Stimulated activated CD8-positive, alpha-beta memory T cell treated with anti-CD3 and anti-CD28 coated beads, Interleukin-12 subunit alpha, Interleukin-12 subunit beta, amount 100 ng/mL, for 1 hour (primary cell): ENCODE measurements at places on chromosomes 7 and 10.

DNA sequence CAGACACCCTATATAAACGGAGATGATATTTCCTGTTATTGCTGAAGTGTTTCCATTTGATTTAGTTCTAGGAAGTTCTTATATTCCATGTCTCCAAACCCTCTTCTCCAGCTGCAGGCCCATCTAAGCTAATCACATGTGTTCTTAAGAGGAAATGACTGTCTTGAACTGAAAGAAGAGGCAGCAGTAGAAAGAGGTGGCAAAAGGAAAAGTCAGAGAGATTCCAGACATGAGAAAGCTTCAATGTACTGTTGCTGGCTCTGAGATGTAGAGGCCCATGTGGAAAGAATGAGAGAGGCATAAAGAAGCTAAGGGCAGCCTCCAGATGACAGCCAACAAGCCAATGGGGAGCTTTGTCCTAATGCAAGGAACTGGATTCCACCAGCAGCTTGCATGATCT is 287.2 kb downstream of the GFRA1 start:
- DNase-seq, result no peak

DNA sequence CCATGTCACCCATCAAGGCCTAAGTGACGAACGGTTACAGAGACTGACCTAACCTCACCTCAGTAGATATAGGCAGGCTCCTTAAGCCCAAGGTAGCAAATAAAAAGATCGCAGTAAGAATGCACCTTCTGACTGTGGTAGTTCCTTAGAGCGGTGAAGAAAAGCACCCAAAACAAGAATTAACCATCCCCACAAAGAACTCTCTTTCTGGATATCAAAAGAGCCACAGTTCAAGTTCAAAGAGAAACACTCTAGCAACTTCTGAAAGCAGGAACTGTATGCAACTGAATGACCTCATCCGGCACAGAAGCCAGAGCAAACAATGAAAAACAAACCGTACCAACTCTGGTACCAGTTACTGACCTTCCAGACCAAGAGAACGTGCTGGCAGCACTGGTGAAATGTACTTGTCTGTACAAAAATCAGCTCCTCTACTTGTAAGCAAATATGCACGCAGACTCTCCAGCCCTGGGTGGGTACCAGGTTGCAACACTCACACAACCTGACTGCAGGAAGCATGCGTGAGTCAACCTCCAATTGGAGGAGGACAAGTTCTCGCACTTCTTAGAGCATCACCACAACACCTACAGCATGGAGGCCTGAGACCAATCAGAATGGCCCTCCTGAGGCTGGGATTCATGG is 202.7 kb downstream of the FAM107B start:
- DNase-seq, result peak; percentile 46

GRCh38 chr7:105811189-105811847 is 65.1 kb downstream of the ATXN7L1 start:
- no peak for DNase-seq

- DNase-seq, result no peak
Measured at GRCh38 chr7:117069379-117069778, 116.1 kb downstream of the ST7 start.

DNA sequence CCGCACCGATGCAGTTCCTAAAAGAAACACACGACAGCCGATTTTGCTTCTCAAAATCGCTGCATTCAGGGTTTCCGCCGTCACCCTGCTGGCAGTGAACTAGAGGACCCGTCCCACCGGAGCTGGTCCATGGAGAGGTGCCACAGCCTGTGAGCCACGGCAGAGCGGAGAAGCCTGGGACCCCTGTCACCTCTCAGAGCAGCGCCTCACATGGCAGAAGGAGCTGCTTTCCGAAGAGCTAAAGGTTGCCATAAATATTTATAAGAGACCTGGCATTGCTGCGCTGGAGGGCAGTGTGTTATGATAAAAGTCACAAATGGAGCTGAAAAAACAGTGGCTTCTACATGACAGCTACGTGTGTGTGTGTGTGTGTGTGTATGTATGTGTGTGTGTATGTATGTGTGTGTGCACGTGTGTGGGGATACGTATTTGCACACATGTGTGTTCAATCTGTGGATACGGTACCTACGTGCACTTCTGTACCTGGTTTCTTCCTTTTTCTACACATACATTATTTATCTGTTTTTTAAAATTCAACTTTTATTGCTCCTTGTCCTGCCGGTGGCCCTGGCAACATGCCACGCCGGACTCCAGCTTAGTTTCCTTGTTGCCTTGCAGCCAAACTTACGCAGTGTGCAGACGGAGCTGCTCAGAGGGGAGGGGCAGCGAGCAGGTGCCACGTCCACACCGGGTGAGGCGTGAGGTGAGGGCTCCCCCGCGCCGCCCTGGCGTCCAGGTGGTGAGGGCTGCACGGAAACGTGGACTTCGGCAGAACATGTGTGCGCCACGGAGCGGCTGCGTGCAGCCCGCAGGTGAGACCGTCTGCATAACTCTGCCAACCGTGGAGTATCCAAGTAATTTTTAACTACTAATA is 115.2 kb upstream of the PITRM1 start:
- DNase-seq, result no peak

GRCh38 chr7:121575194-121575765 is 179.2 kb upstream of the FAM3C start:
- DNase-seq, result no peak

GRCh38 chr10:77776487-77776886 is 138.9 kb upstream of the KCNMA1 start:
- DNase-seq, result no peak

- no peak for DNase-seq
Measured at GRCh38 chr10:14555807-14556206, 218.9 kb downstream of the FAM107B start.

DNA sequence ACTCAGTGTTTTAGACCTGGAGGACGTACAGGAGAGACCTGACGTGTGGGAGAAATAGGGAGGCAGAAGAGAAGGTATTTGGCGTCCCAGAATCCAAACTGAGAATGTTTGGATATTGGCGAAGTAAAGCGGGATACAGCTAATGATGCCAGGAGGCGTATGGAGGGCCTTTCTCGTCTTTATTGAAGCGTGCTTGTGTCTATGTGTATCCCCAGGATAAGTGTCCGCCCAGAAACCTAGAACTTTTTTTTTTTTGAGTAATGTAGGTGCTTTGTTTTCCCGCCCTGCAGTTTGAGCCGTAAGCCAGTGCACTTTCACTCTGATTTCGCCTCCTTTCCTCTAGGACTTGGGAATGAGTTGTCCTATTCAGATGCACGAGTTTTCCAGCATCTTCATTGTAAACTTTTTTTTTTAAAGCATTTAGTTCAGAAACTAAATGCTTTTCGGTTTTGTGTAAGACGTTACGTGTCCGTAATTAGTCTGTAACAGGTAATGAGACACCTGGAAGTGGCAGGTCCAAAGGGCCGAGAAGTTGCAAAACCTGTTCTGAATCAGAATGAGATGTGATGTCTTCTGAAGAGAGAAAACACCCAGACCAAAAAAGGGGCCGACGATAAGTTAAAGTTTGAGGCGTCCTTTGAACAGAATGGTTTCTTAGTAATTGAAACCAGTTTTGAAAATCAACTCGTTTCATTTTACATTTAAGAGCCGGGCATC is 746 bp downstream of the ARL5B start:
- no peak for DNase-seq

- no peak for DNase-seq
Measured at GRCh38 chr10:83965473-83965872, 173.8 kb upstream of the GHITM start.

DNA sequence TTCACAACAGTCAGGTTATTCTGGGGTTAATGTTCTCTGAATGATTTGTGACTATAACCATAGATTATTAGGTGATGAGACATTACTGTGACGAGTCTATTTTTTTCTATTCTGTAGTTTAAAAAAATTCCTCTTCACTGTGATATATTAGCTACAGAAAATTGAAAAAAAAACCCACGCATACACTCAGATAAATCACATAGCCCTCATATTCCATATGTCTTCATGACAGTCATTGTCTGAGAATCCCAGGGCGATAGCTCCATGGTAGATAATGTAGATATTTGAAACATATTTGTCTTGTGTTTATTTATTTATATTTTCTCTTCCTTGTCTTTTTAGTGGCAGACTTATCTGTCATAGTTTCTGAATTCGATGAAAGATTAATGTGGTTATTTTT is 110.0 kb downstream of the CAMK1D start:
- no peak for DNase-seq

DNA sequence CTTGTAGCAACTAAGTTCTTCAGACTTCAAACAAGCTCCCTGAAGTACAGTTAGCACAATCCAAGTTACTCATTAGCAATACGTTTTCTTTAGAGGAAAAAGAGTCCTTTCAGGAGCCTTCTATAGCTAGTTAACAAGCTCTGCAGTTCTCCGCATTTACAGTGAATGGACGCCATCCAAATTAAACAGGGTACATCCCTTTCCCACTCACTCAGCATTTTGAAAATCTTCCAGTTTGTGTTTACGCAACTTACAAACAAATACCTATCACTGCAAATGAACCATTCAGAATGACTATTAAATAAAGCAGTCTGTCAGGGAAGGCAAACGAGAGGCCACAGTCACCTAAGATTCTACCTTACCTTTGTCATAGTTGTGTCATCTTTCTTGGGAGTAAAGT is 84.5 kb downstream of the RNF32 start:
- DNase-seq, result no peak

GRCh38 chr7:24863626-24864025 is 106.4 kb upstream of the GSDME start:
- DNase-seq, result no peak

DNA sequence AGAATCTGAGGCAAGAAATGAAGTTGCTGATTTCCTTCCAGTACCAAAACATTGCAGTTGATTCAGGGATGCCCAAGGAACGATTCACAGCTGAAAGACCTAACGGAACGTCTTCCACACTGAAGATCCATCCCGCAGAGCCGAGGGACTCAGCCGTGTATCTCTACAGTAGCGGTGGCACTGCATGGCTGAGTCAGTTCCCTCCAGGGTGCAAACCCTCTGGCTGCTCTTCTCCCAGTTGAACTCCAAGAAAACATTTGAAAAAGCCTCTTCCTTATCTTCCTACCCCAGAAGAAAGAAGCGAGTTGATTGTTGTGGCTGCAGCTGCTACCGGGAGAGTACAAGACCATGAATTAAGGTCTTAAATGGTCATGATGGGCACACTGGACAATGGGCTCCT is 147.1 kb upstream of the PRSS1 start:
- DNase-seq, result no peak

- no peak for DNase-seq
Measured at GRCh38 chr10:55466806-55467504, 665.9 kb upstream of the PCDH15 start.

DNA sequence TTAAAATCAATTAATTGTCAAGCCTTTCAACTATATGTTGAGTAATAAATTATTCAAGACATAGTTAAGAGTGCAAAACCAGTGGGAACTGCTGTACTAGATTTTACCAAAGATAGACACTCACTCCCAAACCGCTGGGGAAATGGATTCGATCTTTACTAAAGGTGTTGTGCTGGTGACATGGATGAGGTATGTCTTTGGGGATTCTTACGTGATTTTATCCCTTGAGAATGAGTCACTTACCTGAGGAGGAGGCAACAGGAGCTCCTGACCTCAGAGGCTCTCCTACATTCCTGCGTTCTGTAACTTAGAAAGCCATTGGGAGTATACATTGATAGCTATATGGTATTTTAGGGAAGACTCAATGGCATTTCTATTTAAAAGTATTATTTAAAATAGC is 165.5 kb downstream of the PKD1L1 start:
- no peak for DNase-seq

- DNase-seq, result no peak
Measured at GRCh38 chr7:16779051-16779450, 25.5 kb downstream of the TSPAN13 start.

GRCh38 chr10:74084955-74085354 is 65.7 kb downstream of the AP3M1 start:
- DNase-seq, result no peak

- DNase-seq, result no peak
Measured at GRCh38 chr10:130773941-130774340, 537.6 kb downstream of the TCERG1L start.

GRCh38 chr10:67883710-67884312 is 645 bp upstream of the SIRT1 start:
- DNase-seq, result no peak

DNA sequence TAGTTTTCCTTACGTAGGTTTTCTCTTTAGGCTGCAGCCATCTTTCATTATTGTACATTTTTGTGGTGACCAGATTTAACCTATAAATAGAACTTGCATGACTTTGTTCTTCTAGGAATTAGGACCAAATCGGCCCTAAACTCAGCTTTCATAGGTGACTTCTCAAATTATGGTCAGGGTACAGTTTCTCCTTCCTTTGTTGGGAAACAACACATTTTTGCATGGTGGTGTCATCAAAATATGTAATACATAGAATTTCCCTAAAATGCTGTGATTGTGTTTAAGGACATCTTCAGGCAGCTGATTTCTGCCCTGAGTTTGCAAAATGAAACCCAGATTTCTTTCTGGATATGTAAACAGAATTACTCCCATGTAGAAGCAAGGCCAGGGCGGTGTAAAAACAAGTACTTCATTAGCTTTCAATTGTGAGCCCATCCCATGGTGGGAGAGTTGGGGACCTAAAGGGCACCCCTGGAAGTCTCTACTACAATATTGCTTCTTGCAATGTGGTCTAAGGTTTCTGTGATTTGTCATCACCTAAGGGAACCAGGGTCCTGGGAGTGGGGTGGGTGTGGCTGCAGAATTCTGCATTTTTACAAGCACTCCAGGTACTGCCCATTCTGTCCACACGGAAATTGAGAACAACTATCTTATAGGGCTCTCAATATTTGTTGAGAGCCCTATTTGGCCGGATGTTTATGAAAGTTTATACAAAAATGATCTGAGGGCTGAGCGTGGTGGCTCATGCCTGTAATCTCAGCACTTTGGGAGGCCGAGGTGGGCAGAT is 121.0 kb upstream of the FAM171A1 start:
- no peak for DNase-seq

- no peak for DNase-seq
Measured at GRCh38 chr7:72403458-72404076, 8.6 kb downstream of the CALN1 start.

GRCh38 chr7:132145466-132145865 is 430.8 kb downstream of the PLXNA4 start:
- no peak for DNase-seq

DNA sequence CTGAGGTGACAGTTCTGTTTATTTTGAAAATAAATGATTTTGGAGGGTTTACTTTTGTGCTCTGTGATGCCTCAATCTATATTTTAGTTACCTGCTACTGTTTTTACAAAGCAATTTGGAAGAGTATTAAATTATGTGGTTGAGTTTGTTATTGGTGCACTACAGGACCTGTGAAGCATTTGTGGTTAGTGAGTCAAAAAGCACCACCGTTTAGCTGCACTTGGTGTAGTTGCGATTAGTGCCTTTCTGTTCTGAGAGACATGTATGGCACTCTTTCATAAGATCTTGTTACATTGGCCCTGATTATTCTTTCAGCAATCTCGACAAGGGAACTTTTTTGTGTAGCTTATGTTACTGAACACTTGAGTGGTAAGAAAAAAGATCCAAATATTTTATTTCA is 132.2 kb downstream of the BBS9 start:
- no peak for DNase-seq

- no peak for DNase-seq
Measured at GRCh38 chr10:113474752-113475151, 78.1 kb upstream of the HABP2 start.

- DNase-seq, result no peak
Measured at GRCh38 chr10:48604039-48604990, 558 bp downstream of the ARHGAP22 start.
